Mesothelial cell of epicardium (in vitro differentiated cells): ENCODE measurements at places on chromosomes 5 and 9.

GRCh38 chr9:22170556-22170955 is 161.5 kb upstream of the CDKN2B start:
- no peak for DNase-seq

GRCh38 chr9:88303721-88304451 is 84.4 kb upstream of the SPIN1 start:
- DNase-seq, result no peak

DNA sequence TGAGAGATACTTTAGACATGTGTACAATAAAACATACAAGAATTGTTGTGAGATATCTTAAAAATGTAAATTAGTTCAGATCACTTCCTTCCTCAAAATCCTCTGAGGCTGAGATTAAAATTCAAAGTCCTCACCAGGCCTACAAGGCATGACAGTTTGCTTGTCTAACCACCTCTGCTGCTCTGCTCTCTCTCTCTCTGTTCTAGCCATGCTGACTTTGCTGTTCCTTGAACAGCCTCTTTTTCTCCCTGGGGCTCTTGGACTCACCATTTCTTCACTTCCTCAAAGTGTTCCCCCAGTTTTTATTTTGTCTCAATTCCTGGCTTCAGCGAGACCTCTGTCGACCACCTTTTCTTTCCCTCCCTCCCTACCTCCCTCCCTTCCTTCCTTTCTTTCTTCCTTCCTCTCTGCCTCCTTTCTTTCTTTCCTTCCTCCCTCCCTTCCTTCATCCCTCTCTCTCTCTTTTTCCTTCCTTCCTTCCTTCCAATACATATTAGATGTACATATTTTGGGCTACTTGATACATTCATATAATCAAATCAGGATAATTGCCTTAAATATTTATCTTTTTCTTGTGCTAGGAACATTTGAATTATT is 27.0 kb downstream of the CATSPER3 start:
- DNase-seq, result no peak

DNA sequence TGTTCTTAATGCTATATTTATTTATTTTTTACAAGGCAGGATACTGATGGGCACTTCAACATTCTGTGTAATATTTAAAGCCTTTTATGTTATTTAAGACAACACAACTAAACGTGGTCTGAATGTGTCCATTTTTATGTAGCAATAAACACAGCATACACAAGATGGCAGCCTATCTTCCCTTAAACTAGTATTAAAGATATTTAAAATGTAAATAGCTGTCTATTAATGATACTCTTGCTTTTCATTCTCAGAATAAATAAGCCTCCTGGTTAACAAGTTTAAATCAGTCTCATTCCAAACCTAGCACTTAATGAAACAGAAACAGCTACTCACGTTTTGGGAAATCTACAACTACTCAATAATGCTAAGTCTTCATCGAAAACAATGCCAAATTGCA is 315.7 kb downstream of the MCTP1 start:
- DNase-seq, result no peak

DNA sequence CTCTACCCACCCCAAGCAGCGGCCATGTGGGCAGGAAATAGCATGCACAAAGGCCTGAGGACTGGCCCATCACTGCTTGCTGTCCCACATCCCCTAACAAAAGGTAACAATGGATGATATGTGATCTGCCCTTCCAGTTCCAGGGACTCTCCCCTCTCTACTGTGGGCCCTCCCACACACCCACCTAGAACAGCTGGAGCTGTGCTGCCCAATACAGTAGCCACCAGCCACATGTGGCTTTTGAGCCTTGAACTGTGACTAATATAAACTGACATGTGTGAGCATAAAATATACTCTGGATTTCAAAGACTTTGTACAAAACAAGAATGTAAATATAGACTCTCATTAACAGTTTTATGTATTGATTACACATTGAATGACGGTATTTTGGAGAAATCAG is 78.1 kb downstream of the C5orf15 start:
- no peak for DNase-seq

- DNase-seq, result no peak
Observed at GRCh38 chr9:126494264-126494663, 119.5 kb upstream of the LMX1B start.

- no peak for DNase-seq
Observed at GRCh38 chr9:86730163-86730928, 217.0 kb downstream of the GAS1 start.

- no peak for DNase-seq
Observed at GRCh38 chr9:70053864-70054263, 10.2 kb downstream of the MAMDC2 start.

DNA sequence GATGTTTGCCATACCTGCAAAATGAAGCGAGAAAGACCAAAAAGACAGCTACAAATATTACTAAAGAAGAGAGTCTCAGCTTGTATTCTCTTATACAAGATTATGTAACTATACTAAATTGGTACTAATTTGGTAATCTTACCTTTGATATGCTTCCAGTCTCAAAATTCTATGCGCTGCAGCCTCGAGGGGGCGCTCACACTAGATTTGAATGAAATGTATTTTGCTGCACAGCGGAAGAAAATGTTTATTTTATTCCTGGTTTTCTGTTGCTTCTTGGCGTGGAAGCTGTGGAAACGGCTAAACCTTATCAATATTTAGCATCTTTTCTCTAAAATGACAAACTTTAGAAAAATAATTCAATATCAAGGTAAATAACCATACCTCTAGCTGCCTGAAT is 267.0 kb upstream of the NUDT12 start:
- no peak for DNase-seq

- no peak for DNase-seq
Observed at GRCh38 chr5:126846744-126847455, 70.0 kb downstream of the LMNB1 start.

DNA sequence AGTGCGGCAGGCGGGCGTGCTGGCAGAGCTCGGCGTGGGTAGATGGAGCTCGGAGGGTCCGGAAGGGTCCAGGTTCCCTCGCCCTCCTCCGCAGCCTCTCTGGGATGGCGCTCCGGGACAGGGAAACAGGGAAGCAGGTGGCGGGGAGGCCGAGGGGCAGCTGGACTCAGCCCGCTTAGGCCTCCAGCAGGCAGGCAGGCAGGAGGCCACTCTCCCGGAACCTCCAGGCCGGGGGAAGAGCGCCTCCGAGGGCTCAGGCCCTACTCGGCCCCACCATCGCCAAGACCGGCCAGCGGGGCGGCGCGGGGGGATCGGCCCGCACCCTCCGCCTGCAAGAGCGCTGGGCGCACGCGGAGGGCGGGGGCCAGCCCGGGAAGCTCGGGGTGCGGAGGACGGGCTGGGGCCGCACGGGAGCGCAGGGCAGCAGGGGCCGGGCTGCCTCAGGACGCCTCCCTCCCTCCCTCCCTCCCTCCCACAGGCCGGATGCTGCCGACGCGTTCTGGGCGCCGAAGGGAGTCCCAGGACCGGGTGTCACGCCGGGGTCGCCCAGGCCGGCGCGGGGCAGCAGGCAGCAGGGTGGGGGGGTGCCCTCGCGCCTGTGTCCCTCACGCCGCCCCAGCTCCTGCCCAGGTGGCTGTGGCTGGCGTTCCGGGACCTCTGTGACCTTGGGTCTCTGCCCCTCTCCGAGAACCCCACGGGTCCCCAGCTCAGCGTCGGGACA is 977 bp downstream of the MGAT4B start:
- DNase-seq, result no peak

DNA sequence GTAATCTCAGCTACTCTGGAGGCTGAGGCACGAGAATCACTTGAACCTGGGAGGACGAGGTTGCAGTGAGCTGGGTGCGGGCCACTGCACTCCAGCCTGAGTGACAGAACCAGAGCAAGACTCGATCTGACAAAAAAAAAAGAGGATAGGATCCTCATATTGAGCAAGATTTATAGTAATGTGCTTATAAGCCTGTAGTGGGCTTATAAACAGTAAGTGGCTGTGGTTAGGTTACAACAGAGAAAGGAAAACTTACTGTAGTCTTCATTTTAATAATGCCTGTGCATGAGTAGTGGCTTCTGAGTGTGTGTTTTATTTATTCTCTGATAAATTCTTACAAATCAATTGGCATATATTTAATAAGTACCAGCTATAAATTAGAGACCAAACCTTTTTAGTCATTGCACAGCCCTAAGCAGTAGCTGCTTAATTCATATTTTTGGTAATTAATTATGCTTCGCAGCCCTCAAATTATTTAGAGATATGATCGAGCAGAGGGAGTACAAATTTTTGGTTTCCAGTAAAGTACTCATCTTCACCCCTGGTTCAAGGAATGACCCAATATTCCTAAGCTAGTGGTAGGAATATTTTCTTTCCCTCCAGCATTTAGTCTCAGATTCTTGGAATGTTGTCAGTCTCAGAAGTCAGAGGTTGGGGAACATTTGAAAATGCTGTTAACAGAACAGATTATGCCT is 73.8 kb upstream of the KLF9 start:
- DNase-seq, result no peak

DNA sequence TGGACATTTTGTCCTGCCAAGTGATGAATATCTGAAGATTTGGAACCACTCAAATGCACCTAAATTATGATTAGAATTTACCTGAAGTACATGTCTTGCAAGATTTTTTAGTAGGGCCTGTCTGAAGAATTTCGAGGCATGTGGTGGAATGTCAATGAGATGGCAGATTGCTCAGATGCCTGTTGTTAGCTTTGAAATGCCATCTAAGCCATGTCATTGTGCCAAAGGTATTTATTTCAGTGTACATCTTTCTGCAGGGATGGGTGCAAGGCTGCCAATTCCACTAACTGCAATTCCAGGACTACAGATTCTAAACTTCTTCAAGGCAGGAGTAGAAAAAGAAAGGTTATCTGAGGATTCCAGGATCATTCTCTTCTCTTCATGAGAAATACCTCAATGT is 9.1 kb upstream of the GNAQ start:
- no peak for DNase-seq

- no peak for DNase-seq
Observed at GRCh38 chr9:127877566-127877998, at the start of gene AK1. Gene AK1 (minus strand): TSS chr9:127877675. CDS start chr9:127874617, 3,058 bp downstream.

DNA sequence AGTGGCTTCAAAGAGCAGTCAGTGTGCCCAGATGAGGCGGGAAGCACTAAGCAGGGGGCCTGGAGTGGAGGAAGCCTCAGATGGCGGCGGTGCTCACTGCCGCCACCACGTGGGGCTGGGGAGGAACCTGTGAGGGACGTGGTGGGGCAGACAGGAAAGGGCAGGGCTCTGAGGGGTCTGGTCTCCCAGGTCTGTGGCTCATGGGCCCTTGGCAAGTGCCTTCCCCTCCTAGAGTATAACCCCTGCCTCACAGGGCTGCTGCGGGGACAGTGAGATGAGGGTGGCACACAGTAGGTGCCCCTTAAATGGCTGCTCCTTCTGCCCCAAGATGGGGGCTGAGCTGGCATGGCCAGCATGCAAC is 26.6 kb downstream of the NR5A1 start:
- no peak for DNase-seq

GRCh38 chr5:173794901-173795416 is 93.2 kb upstream of the CPEB4 start:
- no peak for DNase-seq

GRCh38 chr5:179793468-179794139 is at the start of gene LTC4S:
Gene LTC4S (plus strand): TSS chr5:179793986. CDS start chr5:179794081, 95 bp downstream.
- no peak for DNase-seq

GRCh38 chr9:88994469-88995199 is 3.4 kb downstream of the S1PR3 start:
- DNase-seq, result no peak

- DNase-seq, result no peak
Observed at GRCh38 chr5:139638736-139639618, 9.2 kb upstream of the CXXC5 start.

DNA sequence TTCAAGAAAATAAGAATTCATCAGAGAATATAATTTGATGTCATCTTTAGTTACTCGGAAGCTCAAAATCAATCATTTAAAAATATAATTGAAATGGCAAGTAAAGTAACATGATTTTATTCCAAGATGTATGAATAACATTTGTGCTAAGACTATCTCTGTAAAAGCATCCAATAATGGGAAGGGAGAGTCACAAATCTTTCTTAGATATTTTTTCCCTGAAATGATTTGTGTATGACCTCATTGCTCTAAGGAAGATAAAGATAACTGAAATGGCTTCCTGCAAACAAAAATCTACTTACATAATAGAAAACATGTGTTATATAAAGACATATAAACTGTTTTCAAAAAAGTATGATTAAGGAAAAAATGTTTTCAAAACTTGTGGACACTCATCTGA is 97.4 kb upstream of the FGF10 start:
- DNase-seq, result no peak

DNA sequence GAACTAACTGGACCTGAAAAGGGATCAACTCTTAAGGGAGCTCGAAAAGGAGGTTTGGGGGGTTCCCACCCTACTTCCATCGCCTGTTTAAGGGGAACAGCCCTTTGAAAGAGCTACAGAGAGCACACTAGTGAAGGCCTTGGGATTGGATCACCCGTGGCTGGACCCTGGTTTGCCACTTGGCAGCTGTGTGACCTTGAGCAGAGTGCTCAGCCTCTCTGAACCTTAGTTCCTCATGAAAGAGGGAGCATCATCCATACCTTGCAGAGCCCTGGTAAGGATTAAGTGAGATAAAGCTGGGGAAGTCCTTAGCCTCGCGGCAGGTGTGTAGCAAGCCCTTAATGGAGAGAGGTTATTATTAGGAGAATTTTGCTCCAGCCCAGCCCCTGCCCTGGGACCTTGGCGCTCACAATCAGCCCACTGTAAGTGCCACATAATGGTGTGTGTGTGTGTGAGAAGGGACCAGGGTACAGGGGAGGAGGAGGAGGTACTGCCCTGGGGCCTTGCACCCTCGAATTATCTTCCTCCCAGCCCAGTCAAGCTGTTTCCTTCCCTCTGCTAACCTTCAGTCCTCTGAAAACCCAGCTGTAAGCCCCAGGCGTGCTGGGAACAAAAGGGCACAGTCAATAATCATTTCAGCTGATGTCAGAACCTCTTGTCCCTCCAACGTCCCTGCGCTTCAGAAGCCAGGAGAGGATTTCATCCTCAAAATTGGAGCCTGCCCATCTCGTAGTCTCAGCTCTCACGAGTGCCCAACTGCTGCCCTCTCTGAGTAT is 42.9 kb downstream of the FOXI1 start:
- DNase-seq, result no peak

DNA sequence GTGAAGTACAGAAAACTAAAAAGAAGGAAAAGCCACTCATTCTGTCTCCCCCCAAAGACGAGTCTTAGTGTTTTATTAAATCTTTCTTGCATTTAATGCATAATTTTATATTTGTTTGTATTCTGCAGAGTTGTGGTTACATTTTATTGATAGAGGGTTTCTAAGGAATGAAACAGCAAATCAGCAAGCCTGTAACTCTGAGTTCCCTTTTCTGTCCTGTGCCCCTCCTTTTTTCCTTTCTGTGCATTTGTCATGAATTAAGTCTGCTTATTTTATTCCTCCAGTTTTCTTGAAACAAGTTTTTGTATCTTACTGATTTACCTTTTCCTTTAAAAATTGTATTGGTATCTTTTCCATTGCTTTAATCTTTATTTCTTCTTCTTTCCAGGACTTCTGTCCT is 132.8 kb downstream of the MUSK start:
- no peak for DNase-seq

- no peak for DNase-seq
Observed at GRCh38 chr5:140875085-140876065, at the start of gene PCDHA12. Gene PCDHA12 (plus strand): TSS chr5:140875308. CDS start chr5:140875473, 165 bp downstream.

- no peak for DNase-seq
Observed at GRCh38 chr9:123834889-123835562, 94.9 kb downstream of the DENND1A start.

- no peak for DNase-seq
Observed at GRCh38 chr9:91488341-91488740, 64.7 kb upstream of the NFIL3 start.

GRCh38 chr5:172447646-172448365 is 6.5 kb downstream of the SH3PXD2B start:
- DNase-seq, result no peak
